ENCODE measurements at places on chromosomes 6 and 20.

DNA sequence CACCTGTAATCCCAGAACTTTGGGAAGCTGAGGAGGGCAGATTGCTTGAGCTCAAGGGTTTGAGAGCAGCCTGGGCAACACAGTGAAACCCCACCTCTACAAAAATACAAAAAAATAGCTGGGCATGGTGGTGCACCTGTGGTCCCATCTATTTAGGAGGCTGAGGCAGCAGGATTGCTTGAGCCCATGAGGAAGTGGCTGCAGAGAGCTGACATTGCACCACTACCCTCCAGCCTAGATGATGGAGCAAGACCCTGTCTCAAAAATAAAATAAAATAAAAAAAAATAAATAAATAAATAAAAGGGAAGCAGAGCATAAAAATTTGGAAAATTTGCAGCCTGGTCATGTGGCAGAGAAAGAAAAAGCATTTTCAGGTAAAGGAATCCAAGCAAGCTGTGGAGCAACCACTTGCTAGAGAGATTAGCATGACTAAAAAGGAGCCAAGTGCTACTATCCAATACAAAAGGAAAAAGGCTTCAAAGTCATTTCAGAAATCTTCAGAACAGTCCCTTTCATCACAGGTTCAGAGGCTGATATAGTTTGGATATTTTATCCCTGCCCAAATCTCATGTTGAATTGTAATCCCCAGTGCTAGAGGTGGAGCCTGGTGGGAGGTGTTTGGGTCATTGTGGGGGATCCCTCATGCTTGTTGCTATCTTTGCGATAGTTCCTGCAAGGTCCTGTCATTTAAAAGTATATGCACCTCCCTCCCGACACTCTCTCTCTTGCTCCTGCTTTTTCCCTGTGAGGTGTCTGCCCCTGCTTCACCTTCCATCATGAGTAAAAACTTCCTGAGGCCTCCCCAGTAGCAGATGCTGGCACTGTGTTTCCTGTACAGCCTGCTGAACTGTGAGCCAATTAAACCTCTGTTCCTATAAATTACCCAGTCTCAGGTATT lies 11.2 kb upstream of the TTK start:
- DNase-seq = no peak

- no peak for DNase-seq
These were observed 40.4 kb upstream of the TINAG start for GRCh38 chr6:54267798-54268197.

DNA sequence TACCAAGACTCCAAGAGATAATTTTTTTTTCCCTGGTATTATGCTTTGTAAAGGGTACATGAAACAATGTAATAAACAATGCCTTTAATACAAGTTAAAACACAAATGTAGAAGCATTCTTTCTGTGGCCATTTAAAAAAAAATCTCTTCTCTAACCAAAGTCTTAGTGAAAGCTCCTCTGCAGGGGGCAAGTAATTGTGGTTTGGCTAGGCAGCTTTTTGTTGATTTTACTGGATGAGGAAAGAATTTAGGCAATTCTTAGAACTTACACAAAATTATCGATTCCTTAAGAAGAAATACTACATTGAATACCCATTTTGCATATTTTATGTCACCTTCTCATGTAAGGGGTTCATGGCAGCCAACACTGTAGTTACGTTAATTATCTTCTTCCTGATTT lies 12.4 kb downstream of the TFB1M start:
- no peak for DNase-seq

DNA sequence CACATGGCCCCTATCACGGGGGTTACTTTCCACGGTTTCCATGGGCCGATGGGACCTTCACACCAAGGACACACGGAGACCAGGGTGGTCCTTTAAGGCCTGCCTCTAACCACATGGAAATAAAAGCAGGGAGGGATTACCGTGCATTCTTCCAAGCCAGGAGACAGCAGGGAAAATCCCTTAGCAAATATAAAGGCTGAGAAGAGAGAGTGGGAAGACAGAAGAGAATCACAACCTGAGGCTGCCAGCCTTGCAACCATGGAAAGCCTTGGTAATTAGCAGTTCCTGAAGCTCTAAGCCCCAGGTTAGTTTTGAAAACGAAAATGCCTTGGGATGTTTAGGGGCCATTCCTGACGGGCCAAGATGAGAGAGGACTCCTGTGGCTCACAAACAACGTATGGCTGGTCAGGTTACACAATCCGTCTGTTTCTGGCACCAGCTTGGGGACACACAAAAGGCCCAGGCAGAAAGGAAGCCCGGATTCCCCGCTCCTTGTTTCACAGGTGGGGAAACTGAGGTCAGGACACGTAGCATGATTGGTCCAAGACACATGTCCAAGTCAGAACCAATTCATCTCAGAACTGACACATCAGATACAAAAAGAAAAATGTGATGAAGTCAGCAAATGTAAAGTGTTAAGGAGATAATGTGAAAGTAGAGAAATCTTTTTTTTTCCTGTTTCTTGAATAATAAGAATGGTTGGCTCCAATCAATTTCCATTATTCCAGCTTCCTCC lies 2.8 kb downstream of the PREX1 start:
- no peak for DNase-seq

DNA sequence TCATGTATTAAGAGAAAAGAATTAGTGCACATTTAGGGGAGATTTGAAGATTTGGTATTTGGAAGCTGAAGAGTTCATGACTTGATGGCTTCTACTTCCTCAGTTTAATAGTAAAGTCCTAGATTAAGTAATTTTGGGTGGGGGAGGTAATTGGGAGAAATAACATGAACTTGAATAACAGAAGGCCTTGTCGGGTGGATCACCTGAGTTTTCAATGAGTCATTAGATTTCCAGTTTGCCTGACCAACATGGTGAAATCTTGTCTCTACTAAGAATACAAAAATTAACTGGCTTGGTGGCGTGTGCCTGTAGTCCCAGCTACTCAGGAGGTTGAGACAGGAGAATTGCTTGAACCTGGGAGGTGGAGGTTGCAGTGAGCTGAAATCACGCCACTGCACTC lies 181.0 kb downstream of the GJA1 start:
- DNase-seq = no peak

DNA sequence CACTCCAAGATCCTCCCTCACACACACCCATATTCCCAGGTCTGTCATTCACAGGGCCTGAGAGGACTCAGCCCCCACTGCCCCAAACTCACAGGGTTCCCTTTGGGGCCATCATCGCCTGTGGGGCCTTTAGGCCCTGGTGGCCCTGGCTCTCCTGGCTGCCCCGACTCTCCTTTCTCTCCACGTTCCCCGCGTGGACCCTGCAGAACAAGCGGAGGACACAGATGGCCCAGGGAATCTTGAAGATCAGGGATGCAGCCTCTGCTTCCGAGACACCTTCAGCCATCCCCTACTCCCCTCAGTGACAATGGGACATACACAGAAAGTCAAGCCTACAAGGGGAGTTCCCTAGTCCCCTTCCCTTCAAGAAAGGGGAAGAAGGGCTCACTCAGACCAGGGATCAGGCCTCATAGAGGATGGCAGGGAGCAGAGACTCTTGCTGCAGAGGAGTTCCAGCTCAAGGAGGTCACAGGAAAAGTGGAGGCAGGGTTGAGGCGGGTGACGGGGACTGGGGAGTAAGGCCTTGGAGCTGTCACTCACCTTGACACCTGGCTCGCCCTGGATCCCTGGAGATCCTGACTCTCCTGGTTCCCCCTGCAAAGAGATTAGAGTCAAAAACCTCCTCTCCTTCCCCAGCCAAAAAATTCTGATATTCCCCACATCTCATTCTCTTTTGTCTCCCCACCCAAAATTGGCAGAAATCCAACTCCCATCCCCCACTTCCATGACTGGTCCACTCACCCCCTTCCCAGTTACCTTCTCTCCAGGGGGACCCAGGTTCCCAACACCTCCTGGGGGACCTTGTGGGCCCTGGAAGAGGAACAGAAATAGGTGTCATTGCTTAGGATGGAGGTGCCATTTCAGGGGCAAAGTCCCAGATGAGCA lies 22.7 kb downstream of the COL11A2 start:
- DNase-seq = no peak

GRCh38 chr6:13027207-13027606 lies 301.1 kb downstream of the TBC1D7 start:
- no peak for DNase-seq

Data from esophagus squamous epithelium (tissue), 5 donors.